ENCODE measurements at places on chromosomes 1 and 21.

GRCh38 chr1:151948506-151948905, 39.2 kb upstream of the THEM4 start:
- no peak for DNase-seq

DNA sequence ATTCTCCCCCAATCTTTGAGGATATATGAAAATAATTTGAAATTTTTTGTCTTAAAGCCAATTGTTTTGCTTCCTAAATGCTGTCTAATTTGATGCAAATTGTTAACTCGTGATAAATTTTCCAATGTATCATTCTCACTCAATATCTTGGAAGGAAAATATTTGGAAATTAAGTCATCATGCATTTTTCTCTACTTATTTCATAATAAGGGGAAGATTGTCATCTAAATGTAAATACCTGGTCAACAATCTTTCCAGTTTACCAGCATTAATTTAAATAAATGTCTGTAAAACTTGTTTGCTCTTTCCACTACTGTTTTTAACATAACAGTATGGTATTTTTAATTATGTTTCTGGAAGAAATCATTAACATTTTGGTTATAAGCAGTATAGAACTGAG, 78.3 kb upstream of the KCTD3 start:
- no peak for DNase-seq

DNA sequence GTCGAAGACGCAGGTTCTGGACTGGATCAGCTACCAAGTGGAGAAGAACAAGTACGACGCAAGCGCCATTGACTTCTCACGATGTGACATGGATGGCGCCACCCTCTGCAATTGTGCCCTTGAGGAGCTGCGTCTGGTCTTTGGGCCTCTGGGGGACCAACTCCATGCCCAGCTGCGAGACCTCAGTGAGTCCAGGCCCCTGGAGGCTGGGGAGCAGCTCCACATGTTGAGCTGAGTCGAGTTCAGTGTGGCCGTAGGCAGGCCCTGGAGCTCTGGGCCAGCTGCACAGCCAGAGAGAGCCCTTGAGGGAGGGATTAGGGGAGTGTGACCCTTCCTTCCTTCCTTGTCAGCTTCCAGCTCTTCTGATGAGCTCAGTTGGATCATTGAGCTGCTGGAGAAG, 1.6 kb downstream of the ELF3 start:
- DNase-seq = no peak

DNA sequence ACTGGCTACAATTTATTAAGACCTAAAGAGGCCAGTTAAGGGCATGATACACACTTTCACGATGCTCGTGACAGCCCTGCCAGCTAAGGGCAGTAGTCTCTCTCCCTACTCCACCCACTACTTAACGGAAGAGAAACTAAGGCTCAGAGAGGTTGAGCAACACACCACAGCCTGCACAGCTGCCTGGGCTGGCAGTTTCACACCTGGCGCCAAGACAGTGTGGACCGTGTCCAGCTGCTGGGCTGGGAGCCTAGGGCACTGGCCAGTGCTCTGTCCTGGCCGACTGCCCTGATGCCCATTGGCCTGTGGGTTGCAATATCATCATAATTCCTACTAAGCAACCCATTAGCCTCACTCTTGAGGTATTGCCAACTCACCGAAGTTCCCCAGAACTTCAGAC, 27.6 kb downstream of the TENT5C start:
- no peak for DNase-seq

- DNase-seq = no peak
Measured at GRCh38 chr1:44251989-44252671, 38.9 kb downstream of the DMAP1 start.

DNA sequence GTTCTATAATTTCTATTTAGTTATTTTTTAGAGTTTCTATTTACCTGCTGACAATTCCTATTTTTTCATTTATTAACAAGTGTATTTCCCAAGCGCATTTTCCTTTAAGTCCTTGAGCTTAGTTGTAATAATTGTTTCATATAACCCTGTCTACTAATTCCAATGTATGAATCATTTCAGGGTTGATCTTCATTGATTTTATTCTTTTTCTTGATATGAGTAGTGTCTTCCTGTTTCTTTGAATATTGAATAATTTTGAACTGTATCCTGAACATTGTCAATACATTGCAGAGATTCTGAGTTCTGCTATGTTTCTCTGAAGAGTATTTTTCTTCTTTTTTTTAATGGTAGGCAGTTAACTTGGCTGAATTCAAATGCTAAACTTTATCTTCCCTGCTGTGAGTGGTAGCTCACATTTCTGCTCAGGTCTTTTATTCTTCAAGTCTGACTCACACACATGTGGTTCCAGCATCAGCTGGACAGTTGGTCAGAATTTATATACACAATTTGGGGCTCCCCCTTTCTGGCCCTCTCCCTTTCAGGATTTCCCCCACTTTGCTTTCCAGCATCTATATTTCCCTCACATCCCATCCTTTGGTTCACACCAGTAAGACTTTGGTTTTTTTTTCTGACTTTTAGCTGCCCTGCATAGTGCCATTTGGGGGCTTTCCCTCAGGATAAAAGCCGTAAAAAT, 54.4 kb upstream of the WDR26 start:
- peak; percentile 38 for DNase-seq

- no peak for DNase-seq
Measured at GRCh38 chr1:204478921-204479320, 15.7 kb downstream of the PIK3C2B start.

GRCh38 chr1:53811414-53811851, 26.7 kb downstream of the NDC1 start:
- DNase-seq = peak; percentile 2

DNA sequence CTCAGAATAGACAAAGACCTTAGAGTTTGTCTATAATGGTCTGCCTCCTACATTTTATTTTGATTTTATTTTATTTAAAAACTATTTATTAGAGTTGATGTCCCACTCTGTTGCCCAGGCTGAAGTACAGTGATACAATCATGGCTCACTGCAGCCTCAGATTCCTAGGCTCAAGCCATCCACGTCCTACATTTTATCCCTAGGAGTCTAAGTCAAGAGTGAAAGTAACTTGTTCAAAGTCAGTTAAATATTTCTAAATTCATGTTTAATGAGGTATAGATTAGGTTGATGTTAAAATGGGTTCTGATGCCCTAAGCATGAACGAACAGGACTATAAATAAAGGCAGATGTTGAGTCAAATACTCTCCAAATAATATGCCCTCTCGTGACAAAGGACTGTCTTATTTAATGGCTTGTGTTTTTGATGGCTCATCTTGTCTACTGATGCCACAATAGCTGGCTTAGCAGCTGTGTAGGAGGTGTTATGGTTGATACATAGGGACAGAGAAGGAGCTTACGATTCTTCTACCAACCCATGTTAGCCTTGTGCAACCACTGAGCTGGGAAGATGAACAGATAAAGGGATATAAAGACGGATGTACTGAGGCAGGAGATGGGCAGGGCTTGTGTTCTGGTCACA, 66.0 kb upstream of the CR1L start:
- DNase-seq = no peak

DNA sequence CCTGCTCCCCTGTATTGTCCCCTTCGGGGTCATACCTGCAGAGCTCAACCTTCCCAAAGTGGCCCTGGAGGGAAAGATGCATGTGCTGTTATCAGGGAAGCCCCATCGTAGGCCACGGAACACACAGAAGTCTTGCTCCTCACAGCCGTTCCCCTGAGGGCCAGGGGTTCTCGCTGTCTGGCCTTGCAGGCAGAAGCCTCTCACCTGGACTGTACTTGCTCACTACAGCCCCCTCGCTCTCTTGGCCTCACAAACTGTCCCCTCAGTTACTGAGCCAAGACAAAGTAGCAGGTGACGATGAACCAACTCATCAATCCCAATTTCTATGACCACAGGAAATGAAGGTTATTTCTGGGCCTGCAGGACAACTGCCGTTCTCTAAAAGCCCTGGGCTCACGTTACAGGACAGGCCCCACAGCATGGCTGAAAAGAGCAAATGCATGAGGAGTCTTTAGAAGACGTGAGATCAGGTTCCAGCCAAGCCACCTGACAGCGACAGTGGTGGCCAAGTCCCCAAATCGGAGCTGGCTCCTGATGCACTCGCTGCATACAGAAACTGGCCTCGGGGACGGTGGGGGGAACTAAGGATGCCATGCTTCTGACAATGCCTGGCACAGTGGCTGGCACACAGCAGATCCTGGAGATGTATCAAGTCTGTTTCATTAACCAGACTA, 95.0 kb downstream of the RAVER2 start:
- DNase-seq = no peak

- no peak for DNase-seq
Measured at GRCh38 chr21:32364796-32365195, 28.0 kb downstream of the URB1 start.

GRCh38 chr1:37868466-37868865, 9.1 kb upstream of the MTF1 start:
- DNase-seq = no peak

GRCh38 chr1:192951691-192952460, 107.3 kb downstream of the UCHL5 start:
- DNase-seq = peak; percentile 91

DNA sequence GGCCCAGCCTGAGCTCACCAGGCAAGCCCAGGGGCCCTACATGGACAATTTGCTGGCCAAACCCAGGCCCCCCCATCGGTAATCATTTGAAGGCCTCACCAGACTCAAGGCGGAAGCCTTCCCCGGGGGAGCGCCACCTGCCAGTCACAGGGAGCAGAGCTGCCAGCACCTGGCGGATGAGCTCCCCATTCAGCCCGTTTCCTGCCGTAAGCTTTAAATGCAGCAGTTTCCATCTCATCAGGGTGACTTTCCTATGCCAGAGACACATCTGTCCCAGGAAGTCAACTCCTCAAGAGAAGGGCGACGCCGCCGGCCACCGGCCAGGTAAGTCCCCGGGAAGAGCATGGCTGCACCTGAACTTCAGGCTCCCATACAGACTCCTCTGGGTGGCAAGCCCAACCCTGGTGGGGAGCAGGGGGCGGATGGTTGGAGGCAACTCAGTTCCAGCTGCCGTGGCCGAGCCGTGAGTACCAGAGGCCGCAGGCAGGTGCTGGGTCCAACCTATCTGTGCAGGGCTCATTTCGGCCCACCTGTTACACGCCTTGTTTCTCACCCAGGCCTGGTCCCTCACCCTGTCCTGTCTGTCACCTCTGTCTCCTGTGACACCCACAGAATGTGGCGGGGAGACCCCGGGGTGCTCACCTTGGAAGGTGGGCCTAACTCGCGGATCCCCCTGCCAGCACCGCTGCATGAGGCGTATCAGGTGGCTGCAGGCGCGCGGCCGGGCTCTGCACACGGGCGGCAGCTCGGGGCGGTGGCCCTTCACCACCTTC, 20.7 kb downstream of the RIPK4 start:
- no peak for DNase-seq

- DNase-seq = no peak
Measured at GRCh38 chr1:190138266-190138665, 339.4 kb downstream of the BRINP3 start.

DNA sequence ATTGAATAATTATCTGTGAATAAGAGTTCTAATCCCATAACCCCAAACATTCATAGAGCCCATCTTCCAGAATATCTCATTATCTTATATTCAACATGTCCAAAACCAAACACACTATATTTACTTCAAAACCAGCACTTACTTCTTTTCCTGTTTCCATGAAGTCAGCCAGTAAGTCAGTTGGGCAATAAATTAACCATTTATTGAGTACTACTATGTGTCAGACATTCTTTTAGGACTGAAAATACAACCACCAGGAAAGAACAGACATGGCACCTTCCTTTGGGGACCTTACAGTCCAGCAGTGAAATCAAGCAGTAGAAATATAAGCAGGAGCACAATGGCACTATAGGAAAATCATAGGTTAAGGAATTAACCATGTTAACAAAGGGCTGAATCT, 8.8 kb downstream of the AK5 start:
- DNase-seq = peak; percentile 37

DNA sequence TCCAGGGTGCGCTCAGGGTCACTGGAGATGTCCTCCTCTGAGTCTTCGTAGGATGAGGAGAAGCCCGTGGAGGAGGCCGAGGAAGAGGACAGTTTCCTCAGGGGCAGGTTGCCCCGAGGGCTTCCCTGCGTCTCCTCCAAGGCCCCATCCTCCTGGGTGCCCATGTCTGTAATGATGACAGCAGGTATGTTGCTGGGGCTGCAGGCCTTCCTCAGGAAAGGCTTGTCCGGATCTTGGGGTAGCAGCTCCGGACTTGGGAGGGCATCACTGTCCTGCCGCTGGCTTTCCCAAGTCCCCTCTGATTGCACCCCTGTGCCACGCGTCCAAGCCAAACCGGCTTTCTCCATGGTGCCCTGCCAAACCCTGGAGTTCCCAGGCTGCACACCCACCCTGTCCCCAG, 3.5 kb downstream of the ITPKB start:
- no peak for DNase-seq

- DNase-seq = no peak
Measured at GRCh38 chr1:237041795-237042525, at the start of gene RYR2. Gene RYR2 (plus strand): TSS chr1:237042184. CDS start chr1:237042522, 338 bp downstream.

GRCh38 chr1:220970311-220970710, 91.1 kb downstream of the HLX start:
- peak; percentile 76 for DNase-seq
